GM12892 (cell line): ENCODE measurements at places on chromosomes 3 and 15.

DNA sequence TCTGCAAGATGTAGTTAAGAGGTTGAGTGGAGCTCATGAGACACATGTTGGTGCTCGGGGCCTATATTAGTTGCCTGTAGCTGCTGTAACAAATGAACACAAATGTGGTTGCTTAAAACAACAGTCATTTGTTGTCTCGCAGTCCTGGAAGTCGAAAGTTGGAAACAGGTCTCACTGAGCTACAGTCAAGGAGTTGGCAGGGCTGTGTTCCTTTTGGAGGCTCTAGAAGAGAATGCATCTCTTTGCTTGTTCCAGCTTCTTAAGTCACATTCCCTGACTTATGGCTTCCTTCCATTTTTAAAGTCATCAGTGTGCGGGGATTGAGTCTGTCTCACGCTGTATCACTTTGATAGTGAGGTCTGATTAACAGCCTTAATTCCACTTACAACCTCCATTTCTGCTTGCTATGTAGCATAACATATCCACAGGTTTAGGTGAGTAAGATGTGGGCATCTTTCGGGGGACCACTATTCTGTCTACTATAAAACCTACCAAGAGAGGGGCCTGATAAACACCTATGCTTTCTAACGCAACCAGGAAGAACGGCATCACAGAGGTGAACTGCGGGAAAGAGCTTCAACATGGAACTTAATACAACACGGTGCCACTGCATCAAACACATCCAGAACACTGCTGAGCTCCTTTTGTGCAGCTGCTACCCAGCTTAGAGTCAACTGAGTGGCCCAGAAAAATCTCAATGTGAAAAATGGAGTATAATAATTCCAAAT lies 119.4 kb downstream of the ATP10A start:
- no peak for DNase-seq

GRCh38 chr3:119729996-119730395 lies 27.2 kb downstream of the CFAP91 start:
- DNase-seq, result no peak

GRCh38 chr3:12226031-12226430 lies 62.8 kb upstream of the PPARG start:
- DNase-seq, result no peak

DNA sequence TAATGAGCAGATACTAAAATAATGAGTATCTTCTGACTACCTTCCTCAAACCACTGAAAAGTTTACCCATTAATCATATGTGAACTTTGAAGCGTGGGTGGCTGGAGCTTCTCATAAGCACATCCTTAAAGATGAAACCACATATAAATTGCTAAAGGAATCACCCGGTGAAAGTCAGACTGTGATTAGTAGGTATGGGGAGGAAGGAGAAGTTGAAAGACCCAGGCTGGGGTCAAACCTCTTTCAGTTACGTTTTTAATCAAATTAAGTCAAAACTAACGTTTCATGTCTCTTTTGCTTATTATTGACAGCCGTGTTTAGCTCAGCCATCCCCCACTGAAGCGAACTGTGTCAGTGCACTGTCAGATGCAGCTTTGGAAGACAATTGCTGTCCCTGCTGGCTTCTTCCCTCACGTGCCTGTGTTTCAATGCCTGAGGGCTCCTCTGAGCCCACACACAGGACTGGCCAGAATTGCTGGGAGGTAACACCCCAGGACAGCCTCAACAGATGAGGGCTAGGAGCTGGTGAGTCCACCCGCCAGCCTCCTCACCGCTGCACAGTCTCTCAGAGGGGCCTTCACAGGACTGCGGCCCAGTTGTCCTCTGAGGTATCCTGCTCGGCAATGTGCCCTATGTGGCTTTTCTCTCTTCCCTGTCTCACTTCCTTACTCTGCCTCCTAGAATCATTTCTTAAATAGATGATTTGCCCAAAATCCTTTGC lies 29.3 kb upstream of the SH3BP5 start:
- peak; percentile 54 for DNase-seq

DNA sequence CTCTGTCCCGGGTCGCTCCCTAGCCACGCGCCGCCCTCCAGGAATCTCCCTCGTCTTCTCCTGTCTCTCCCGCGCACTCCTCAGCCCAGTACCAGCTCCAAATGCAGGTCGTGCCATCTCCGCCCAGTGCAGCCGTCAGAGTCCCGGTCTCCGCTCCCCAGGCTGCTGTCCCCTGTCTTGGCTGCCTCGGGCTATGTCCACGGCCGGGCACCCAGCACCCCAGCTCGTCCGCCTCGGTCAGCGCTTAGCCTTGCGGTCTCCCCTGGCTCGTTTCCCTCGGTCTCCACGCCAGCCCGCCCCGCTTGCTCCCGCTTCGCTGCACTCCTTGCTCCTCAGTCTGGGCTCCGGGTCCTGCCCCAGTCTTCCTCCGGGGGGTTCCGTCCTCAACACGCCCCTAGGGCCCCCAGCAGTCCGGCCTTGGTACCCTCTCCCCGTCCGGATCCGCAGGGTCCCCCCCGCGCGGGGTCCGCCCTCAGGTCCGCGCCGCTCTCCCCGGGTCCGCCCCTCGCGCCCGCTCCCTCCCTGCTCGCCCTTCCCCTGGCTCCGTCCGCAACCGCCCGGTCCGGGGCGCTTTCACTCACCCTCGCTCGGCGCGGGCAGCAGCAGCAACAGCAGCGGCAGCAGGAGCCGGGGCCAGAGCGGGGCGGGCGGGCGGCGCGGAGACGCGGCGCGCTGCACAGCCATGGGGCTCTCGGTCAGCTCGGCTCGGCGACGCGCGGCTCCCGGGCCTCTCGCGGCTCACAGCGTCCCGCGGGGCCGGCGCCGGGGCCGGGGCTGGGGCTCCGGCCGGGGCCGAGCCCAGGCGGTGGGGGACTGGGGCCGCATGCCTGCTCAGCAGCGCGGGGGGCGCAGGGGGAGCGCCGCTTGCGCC lies 462 bp downstream of the IGDCC3 start:
- DNase-seq, result no peak

DNA sequence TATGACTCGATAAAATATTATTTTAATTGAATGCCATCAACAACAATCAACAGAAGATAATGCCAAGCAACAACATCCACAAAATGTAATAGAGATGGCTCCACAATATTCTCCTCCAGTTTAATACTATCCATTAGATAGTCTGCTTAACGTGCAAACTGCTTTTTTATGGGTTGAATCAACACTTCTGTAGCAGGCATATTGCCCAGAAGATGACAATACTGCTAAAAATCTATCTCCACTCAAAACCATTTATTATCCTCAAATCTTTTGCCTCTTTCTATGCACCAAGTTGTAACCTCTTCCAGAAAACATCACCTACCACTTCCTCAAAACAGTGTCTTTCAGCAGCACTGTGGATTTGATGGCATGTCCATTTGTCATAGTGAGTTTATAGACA lies 295.7 kb upstream of the LMCD1 start:
- no peak for DNase-seq

DNA sequence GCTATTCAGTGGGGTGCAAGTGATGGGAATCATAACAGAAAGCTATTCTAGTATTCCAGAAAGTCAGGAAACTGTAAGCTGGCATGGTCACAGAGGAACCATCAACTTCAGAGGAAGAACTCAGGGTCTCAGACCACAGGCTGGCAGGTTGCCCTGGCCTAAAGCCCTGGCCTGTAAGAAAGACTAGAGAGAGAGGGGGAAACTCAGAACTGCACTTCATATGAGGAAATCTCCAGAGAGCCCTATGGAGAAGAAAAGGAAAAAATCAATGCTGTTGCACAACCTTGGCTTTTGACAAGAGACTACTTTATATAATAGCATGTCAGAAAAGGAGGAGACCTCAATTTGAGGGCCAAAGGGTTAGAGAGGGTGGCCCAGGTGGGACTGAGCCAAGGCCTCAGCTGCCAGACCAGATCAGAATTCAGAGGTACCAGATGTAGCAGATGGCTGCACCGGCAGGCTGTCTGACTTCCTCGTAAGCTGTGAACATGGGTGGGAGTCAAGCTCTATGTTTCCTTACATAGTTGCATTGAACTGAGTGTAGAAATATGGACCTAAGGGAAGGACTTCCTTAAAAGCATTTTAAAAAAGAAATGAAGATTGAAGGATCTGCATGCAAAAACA lies 333.8 kb downstream of the PDCD6IP start:
- no peak for DNase-seq

DNA sequence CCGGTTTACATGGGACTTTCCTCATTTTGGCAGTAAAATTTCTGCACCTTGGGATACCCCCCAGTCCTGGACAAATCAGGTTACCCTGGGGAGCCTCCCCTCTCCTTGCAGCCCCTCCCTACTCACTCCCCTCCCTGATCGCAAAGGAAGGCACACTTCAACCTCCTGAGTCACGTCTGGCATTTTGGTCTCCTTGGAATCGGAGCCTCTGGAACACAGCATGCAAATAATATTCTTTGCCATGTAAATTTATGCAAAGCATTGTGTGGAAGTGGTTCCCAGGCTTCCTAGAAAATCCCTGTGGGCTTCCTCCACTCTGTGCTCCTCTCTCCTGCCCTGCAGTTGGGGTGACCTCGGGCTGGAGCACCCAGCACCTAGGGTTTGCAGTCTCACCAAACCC lies 11.6 kb downstream of the SCN5A start:
- DNase-seq, result no peak

- no peak for DNase-seq
Observed at GRCh38 chr3:160924776-160925175, 168.7 kb downstream of the PPM1L start.

DNA sequence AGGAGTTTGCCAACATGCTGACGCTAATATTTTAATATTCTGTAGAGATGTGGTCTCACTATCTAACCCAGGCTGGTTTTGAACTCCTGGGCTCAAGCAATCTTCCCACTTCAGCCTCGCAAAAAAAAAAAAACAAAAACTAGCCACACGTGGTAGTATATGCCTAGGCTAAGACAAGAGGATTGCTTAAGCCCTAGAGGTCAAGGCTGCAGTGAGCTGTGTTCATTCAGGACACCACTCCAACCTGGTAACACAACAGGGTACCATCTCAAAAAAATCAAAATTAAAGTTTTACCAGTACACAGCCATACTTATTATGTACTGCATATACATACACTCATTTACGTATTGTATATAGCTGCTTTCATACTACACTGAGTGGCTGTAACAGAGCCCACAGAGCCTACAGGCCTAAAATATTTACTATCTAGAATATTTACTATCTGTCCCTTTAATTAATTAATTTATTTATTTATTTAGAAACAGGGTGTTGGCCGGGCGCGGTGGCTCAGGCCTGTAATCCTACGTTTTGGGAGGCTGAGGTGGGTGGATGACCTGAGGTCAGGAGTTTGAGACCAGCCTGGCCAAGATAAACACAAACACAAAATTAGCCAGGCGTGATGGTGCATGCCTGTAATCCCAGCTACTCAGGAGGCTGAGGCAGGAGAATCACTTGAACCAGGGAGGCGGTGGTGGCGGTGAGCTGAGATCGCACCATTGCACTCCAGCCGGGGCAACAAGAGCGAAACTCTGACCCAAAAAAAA lies 23.2 kb downstream of the SMARCC1 start:
- DNase-seq, result no peak

GRCh38 chr15:48962662-48963523 lies 826 bp downstream of the SHC4 start:
- peak; percentile 9 for DNase-seq

GRCh38 chr3:40379674-40380306 lies 7.2 kb upstream of the ENTPD3 start:
- no peak for DNase-seq

GRCh38 chr15:32687556-32687955 lies 30.2 kb upstream of the GREM1 start:
- no peak for DNase-seq

DNA sequence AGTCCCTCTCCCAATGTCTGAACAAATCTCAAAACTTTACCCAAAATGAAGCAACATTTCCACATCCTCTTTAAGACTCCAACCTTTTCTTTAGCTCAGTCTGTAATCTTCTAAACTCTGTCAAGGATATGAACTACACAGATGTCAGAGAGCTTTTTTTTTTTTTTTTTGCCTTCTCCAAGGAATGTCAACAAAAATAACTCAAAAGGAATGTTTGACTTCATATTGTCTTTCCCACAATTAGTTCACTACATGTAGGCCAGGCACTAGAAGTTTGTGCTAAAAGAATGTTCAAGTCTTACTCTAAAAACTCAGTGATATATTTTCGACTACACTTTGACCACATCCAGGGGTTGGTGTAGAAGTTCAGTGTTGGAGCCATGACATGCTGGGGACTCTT lies 37.1 kb downstream of the ADAMTS9 start:
- DNase-seq, result no peak

GRCh38 chr3:50172626-50173220 lies 17.6 kb downstream of the SEMA3F start:
- no peak for DNase-seq

GRCh38 chr15:93179072-93179471 lies 90.1 kb upstream of the RGMA start:
- no peak for DNase-seq

DNA sequence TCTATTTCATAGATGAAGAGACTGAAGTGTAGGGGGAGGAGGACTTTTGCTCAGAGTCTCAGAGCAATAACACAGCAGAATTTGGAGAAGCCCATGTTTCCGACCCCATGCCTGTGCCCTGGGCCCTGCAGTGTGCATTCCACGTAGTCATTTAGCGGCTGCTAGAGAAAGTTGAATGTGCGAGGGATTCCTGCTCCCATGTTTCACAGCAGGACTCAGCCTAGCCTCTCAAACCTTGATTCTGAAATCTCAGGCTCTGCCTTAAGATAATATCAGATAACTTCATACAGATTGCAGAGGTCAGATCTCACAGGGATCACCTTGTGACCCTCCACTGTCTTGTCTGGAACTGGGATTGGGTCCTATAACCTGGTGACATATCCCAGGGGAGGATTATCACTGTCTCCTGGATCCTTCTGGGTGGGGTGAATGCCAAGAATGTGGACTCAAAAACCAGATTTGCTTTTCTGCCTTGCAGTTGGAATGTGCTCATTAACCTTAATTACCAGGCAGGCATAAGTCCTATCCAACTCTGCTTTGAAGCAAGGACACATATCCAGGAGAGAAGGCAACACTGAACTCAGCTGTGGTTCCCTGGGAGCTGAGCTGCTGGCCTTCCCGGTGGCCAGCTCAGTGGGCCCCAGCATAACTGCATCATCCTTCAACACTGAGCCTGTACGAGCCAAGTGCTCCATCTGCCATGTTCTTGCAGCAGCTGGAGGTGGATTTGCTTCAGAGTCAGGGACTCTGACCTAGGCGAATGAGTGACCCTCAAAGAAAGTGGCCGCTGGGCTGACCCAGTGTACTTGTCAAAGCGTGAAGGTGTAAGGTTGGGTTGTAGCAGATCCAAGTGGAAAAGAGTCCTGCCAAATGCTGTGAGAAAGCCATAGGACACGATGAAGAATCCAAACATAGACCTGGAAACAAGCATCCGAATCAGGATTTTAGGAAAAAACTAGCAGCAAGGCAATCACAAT lies 43.0 kb downstream of the CTXND1 start:
- no peak for DNase-seq

GRCh38 chr3:29453284-29454001 lies 172.6 kb downstream of the RBMS3 start:
- DNase-seq, result no peak

- no peak for DNase-seq
Observed at GRCh38 chr3:29239376-29239775, 41.5 kb upstream of the RBMS3 start.

- no peak for DNase-seq
Observed at GRCh38 chr3:20099060-20099459, 58.8 kb downstream of the KAT2B start.

- no peak for DNase-seq
Observed at GRCh38 chr3:96754128-96754527, 60.3 kb upstream of the EPHA6 start.
